COR-L47 (cell line): ENCODE measurements at places on chromosomes 16 and 17.

GRCh38 chr16:83819361-83819760, 11.6 kb downstream of the HSBP1 start:
- DNase-seq, result no peak

GRCh38 chr17:81428948-81429774, 33.9 kb downstream of the BAHCC1 start:
- DNase-seq, result peak; percentile 93

GRCh38 chr17:77248216-77249114, 107.7 kb downstream of the SEC14L1 start:
- no peak for DNase-seq

GRCh38 chr17:63519116-63519881, 3.9 kb upstream of the KCNH6 start:
- DNase-seq, result peak; percentile 7

- DNase-seq, result no peak
Measured at GRCh38 chr17:68428498-68429172, 28.7 kb downstream of the WIPI1 start.

DNA sequence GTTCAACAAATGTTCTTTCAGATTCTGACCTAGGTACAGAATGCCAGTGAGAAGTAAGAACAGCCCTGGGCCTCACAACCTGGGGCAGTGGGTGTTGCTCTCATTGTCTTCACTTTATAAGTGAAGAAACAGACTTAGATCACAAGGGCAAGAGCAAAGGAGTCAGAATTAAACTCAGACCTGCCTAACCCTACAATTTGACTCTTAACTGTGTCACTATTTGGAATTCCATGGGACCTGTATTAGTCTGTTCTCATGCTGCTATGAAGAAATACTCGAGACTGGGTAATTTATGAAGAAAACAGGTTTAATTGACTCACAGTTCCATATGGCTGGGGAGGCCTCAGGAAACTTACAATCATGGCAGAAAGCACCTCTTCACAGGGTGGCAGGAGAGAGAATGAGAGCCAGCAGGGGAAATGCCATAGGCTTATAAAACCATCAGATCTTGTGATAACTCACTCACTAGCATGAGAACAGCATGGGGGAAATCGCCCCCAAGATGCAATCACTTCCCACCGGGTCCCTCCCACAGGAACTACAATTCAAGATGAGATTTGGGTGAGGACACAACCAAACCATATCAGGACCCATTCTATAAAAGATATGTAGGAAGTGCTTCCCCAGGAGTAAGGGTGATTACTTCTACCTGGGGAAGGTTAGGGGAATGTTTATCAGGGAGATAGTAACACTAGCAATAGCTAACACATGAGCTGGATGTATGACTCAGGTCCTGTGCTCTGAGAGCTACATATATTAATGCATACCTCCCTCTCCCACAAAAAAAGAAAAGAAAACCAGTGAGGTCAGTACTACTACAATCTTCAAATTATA, 270.1 kb downstream of the SOX9 start:
- DNase-seq, result no peak

DNA sequence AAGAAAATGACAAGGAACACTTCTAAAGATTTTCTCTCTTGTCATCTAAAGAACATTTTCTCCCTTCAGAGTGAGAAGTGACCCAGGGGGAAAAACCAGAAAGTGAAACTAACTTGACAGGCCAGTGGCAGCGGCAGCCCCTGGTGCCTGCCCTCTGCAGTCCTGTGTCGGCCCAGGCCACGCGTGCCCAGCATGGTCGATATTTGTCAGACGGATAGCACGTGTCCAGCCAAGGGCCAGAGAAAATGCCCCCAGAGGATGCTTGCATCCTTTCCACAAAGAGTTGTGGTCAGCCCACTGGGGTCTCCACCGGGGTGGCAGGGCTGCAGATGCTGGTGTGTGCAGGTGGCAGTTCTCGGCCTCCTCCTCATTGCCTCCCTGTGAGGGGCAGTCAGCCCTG, 176.6 kb downstream of the RAB11FIP4 start:
- no peak for DNase-seq

- DNase-seq, result no peak
Measured at GRCh38 chr17:61555127-61555566, 35.9 kb downstream of the NACA2 start.

- DNase-seq, result no peak
Measured at GRCh38 chr16:31861455-31861854, 12.2 kb upstream of the ZNF267 start.

DNA sequence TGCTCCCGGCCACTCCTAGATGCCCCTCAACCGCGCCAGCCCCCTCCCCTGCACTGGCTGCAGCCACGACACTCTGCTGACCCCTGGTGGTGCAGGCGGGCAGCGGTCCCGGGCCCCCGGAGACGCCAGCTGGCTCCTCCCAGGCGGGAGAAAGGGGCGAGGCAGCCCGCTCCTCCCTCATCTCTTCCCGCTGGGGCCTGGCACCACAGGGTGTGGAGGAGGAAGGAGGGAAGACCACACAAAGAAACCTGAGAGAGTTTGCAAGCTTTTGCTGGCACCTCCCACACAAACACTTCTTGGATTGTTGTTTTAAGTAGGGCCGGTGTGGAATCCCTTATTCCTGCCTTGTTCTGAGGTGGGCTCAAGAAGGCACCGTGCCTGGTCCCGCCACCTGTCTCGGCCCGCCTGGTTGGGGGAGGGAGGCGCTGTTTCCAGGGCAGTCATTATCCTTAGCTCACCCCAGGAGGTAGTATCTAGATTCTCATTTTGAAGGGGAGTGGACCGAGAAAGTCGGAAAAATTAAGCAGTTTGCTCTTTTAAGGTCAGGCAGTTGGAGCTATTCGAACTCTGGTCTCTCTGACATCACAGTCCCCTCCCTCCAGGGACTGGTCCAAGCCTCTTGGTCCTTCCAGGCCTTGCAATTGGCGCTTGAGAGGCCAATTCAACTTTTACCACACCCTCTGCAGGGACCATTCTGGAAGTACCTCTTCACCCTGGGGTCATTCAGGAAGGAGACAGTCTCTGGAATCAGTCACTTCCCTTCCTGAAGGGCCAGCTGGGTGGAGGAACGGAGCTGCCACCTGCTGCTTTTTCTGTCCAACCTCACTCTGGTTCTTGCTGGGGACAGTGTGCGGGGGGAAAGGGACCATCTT, 959 bp upstream of the ANKRD13B start:
- DNase-seq, result peak; percentile 86

DNA sequence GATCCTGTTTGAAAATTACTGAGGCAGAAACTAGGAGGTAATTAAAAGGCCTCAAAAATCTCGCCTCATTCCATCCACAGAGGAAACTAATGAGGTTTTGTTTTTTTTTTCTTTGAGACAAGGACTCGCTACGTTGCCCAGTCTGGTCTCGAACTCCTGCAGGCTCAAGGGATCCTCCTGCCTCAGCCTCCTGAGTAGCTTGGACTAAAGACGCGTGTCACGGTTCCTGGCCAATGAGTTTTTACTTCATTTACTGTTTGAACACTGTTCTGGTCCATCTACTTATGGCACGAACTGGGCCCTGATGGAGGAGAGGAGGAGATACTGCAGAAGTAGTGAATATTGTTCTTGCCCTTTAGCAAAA, 600 bp upstream of the BLTP2 start:
- no peak for DNase-seq

GRCh38 chr16:4525069-4525468, 13.5 kb downstream of the CDIP1 start:
- DNase-seq, result no peak

GRCh38 chr16:66408163-66409048, 18.7 kb upstream of the BEAN1 start:
- no peak for DNase-seq

DNA sequence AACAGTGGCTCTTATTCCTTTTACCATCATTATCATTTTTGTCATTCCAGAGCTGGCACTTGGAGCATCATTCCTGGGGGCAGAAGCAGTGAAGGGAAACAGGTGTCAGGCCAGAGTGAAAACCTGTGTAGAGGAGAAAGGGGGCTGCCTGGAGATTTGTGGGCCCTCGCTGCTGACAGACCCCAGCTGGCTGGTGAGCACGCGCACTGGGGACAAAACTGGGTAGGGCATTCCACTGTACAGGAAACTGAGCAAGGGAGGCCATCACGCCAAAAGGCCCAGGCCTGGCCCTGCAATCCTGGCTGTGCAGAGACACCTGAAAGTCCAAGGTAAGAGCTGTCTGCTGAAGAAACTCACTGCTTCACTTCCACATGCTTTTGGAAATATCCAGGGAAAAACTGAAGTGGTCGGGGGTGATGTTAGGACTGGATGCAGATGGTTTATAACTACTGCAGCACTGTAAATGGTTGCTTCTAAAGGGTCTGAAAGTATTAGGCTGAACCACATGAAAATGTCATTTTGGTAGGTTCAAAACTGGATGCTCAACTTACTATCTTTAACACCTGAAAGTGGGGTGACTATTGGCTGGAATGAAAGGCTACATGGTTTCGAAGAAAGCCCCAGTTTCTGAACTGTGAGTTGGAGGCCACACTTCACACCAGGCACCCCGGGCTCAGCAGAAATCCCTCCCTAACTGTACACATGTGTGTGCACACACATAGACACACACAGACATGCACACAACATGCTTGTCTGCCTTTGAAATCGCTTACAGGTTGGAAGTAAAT, 225.0 kb downstream of the C16orf78 start:
- no peak for DNase-seq
